ENCODE measurements at places on chromosomes 7 and 10.
A peak's percentile ranks its signal among the peaks of the same experiment; 100 is the strongest.

GRCh38 chr10:44263771-44264170 lies 121.1 kb downstream of the CXCL12 start:
- H3K27ac ChIP-seq, result no peak overlapping the region
- DNase-seq, result no peak
- no peaks in the 10 kb centered on the region for H3K27me3 ChIP-seq
- H3K4me1 ChIP-seq, result peaks cover 3% of the 10 kb centered on the region
- H3K36me3 ChIP-seq, result no peaks in the 10 kb centered on the region

- H3K4me3 ChIP-seq, result no peak overlapping the region
- no peak overlapping the region for H3K27ac ChIP-seq
- no peak for DNase-seq
- no peaks in the 10 kb centered on the region for H3K4me1 ChIP-seq
- no peaks in the 10 kb centered on the region for H3K36me3 ChIP-seq
These were observed 489.5 kb downstream of the SH2D4B start for GRCh38 chr10:81027223-81027622.

- no peak for DNase-seq
- H3K27me3 ChIP-seq, result no peaks in the 10 kb centered on the region
- peaks cover 58% of the 10 kb centered on the region for H3K4me1 ChIP-seq
- H3K27ac ChIP-seq, result peak overlapping the region; percentile 68
- H3K36me3 ChIP-seq, result peaks cover 2% of the 10 kb centered on the region
- no peak overlapping the region for H3K4me3 ChIP-seq
These were observed 108.2 kb downstream of the LHPP start for GRCh38 chr10:124569623-124570470.

- no peak overlapping the region for H3K4me3 ChIP-seq
- no peaks in the 10 kb centered on the region for H3K27me3 ChIP-seq
- DNase-seq, result no peak
- H3K36me3 ChIP-seq, result no peaks in the 10 kb centered on the region
These were observed 56.1 kb downstream of the AUTS2 start for GRCh38 chr7:69654381-69654780.

- H3K27me3 ChIP-seq, result no peaks in the 10 kb centered on the region
- no peaks in the 10 kb centered on the region for H3K36me3 ChIP-seq
- no peak for DNase-seq
- no peak overlapping the region for H3K27ac ChIP-seq
These were observed 86.2 kb downstream of the PLXDC2 start for GRCh38 chr10:19902456-19902855.

DNA sequence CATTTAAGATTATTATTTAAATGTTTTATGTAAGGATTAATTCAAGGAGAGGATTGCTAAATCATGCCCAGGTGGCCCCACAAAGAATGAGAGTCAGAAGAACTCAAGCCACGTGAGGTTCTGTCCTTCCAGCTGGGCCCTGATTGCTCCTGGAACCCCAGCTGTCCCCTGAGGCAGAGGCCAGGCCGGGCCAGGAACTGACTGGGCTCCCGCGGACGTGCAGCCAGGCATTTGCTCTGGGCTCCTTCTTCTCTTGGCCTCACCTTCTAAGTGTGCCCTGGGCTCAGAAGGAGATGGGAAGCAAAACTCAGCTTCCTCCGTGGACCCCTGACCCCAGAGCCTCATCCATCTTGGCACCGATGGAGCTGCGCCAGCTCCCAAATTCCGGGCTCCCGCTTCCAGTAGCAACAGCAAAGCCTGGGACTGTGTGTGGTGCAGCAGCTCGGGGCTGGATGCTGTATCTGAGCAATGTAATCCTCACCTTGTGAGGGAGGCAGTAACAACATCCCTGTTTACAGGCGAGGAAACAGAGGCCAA lies 250.6 kb upstream of the PPP2R2D start:
- H3K4me1 ChIP-seq, result no peaks in the 10 kb centered on the region
- no peak for DNase-seq
- H3K36me3 ChIP-seq, result no peaks in the 10 kb centered on the region
- H3K27me3 ChIP-seq, result peaks cover 13% of the 10 kb centered on the region
- H3K27ac ChIP-seq, result no peak overlapping the region
- no peak overlapping the region for H3K4me3 ChIP-seq

- H3K27me3 ChIP-seq, result no peaks in the 10 kb centered on the region
- H3K4me1 ChIP-seq, result no peaks in the 10 kb centered on the region
- no peak overlapping the region for H3K4me3 ChIP-seq
- no peak overlapping the region for H3K27ac ChIP-seq
- no peak for DNase-seq
- H3K36me3 ChIP-seq, result peaks cover 2% of the 10 kb centered on the region
These were observed 16.2 kb downstream of the ZNF425 start for GRCh38 chr7:149109969-149110368.

DNA sequence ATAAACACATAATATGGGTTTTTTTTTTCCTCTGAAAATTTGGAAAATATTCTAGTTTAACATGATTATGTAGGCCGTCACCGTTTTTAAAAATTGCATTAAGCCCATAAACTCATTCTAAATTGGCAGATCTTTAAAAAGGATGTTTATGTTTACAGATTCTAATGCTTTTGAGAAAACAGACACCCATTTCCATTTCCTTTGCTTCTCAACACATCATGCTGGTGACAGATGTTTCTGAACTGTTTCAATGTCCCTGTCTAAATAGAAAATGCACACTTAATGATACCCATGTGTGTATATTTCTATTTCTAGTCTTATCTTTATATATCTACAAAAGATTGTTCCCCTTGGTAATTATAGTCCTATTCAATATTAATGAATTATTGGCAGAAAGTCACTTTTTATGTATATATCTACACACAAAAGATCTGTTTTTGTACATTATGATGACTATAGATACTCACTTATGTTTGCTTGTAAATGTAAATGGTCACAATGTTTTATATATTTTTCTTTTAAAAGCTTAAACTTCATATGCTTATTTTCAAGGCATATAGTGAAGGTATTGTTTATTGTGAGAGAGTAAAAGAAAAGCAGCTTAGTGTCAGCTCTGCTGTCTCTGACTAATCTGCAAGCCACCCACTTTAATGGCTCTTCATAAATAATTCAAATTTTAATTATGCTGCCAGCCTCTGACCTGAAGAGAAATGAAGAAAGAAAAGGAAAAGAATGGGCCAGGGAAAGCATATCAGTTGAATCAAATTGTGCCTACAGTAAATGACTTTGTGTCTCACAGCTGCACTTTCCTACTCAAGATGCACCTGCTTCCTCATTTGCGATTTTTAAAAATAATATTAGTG lies 179.4 kb downstream of the CACNA2D1 start:
- no peak overlapping the region for H3K27ac ChIP-seq
- no peaks in the 10 kb centered on the region for H3K4me1 ChIP-seq
- no peaks in the 10 kb centered on the region for H3K27me3 ChIP-seq
- H3K36me3 ChIP-seq, result no peaks in the 10 kb centered on the region
- no peak for DNase-seq

GRCh38 chr7:1842321-1843221 lies 172.5 kb downstream of the ELFN1 start:
- H3K4me1 ChIP-seq, result peaks cover 10% of the 10 kb centered on the region
- no peak for DNase-seq
- H3K4me3 ChIP-seq, result no peak overlapping the region
- peaks cover 33% of the 10 kb centered on the region for H3K36me3 ChIP-seq

- no peaks in the 10 kb centered on the region for H3K27me3 ChIP-seq
- peaks cover 22% of the 10 kb centered on the region for H3K36me3 ChIP-seq
- H3K4me1 ChIP-seq, result no peaks in the 10 kb centered on the region
- no peak for DNase-seq
These were observed 48.6 kb downstream of the EXOC4 start for GRCh38 chr7:133301444-133301843.

- peaks cover 4% of the 10 kb centered on the region for H3K36me3 ChIP-seq
- H3K27me3 ChIP-seq, result no peaks in the 10 kb centered on the region
- H3K4me3 ChIP-seq, result no peak overlapping the region
- H3K4me1 ChIP-seq, result peaks cover 74% of the 10 kb centered on the region
- peak overlapping the region; percentile 84 for H3K27ac ChIP-seq
These were observed 93.8 kb downstream of the MAP3K8 start for GRCh38 chr10:30527623-30528428.

DNA sequence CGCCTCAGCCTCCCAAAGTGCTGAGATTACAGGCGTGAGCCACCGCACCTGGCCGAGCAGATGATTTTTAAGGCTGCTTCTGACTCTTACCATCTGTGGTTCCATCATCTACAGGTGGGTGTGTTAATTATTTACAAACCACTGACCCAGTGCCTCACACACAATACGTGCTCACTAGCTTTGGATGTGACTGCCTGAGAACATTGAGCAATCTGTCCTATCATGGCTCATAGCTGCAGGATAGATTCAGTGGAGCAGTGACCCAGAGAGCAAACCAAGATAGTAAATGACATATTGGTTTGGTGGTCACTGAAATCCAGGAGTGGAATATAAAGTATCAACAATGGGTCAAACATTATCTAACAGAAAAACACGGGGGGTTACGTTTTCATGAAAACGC lies 24.1 kb downstream of the GPAM start:
- peaks cover 87% of the 10 kb centered on the region for H3K36me3 ChIP-seq
- no peak for DNase-seq
- no peak overlapping the region for H3K4me3 ChIP-seq
- H3K4me1 ChIP-seq, result no peaks in the 10 kb centered on the region
- H3K27ac ChIP-seq, result no peak overlapping the region

DNA sequence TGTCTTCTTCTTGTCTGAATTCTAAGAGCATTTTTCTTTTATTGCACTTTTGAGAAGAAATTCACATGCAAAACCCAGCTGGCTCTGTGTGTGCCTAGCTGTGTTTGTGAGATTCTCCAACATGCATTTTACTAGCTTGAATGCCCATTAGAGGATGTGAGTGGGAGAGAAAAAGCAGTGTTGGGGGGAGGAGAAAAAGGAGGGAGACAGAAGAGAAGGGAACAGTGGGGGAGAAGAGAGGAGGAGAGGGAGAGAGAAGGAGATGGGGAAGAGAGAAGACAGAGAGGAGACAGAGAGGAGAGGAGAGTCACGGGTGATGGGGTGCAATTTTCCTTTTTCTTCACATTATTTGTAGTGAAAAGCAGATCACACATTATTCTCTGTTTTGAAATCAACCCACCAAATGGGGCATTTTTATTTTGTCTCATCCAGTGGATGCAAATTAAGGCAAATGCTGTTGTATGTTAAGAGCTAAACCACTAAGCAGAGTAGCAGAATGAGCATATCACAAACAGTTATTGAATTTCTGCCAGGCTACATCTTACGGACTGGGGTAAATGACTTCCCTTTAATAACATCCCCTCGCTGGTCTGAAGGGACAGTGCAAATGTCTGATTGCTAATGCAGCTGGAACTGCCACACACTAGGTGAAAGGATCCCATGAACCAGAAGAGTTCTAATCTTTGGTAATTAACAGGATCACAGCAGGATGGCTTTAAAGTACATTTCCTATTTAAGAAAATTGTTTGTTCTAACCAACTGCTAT lies 849 bp downstream of the LRRN3 start:
- H3K27ac ChIP-seq, result no peak overlapping the region
- H3K4me3 ChIP-seq, result no peak overlapping the region
- H3K4me1 ChIP-seq, result no peaks in the 10 kb centered on the region
- no peak for DNase-seq

GRCh38 chr7:147079083-147079482 lies 962.5 kb downstream of the CNTNAP2 start:
- no peaks in the 10 kb centered on the region for H3K36me3 ChIP-seq
- DNase-seq, result no peak

GRCh38 chr10:103265717-103266329 lies 11.1 kb upstream of the INA start:
- no peak overlapping the region for H3K4me3 ChIP-seq
- H3K36me3 ChIP-seq, result no peaks in the 10 kb centered on the region
- no peaks in the 10 kb centered on the region for H3K4me1 ChIP-seq
- no peak for DNase-seq
- H3K27me3 ChIP-seq, result peaks cover 23% of the 10 kb centered on the region

DNA sequence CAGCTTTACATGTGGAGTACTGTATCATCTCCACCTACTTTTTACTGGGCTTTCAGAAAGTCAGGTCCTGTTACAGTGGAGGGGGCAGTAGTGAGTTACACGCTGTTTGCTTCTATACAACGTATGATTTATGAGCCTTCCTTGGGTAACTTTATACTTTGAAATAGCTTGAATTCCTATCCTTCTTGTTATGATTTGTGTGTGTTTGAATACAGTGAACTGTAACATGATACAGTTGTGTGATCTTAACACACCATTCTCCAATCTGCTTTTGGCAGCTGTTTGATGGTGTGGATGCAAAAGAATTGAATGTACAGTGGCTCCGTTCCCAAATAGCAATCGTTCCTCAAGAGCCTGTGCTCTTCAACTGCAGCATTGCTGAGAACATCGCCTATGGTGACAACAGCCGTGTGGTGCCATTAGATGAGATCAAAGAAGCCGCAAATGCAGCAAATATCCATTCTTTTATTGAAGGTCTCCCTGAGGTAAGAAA lies 41.7 kb downstream of the SP8 start:
- no peaks in the 10 kb centered on the region for H3K27me3 ChIP-seq
- no peaks in the 10 kb centered on the region for H3K36me3 ChIP-seq
- H3K4me1 ChIP-seq, result no peaks in the 10 kb centered on the region
- H3K4me3 ChIP-seq, result no peak overlapping the region
- no peak for DNase-seq
- no peak overlapping the region for H3K27ac ChIP-seq

DNA sequence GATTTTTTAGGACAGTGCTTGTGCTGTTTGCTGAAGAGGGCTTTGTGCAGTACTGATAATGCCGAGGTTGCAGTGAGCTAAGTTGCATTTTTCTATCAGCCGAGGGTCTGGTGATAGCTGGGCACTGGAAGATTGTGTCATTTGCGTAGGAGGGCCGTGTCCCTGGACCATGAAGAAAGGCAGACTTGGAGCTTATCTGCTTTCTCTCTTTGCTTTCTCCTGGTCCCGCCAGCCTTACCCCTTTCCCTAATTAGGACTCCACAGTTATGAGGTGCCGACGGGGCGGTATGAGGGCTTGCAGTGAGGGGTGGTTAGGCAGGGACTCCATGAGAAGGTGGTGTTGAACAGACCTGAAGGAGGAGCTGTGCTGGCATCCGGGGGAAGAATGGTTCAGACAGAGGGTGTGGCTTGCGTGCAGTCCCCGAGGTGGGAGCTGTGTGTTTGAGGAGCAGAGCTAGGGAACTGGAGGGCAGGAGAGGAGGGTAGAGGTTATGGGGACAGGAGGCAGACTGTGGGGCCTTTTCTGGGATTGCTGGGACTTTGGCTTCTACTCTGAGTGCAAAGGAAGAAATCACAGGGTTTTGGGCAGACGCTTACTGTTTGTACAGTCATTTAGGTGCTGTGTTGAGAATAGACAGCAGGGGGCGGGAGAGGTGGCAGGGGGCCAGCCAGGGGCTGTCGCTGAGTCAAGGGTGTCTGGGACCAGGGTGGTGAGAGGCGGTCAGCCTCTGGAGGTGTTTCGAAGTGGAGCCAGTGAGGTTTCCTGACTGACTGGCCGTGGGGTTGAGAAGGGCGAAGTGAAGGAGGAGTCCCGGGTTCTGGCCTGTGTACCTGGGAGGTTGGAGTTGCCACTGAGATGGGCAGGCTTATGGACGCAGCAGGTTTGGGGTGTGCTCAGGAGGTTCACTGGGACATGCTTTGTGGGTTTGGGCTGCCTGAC lies 43.4 kb downstream of the PRF1 start:
- no peaks in the 10 kb centered on the region for H3K27me3 ChIP-seq
- H3K4me1 ChIP-seq, result peaks cover 19% of the 10 kb centered on the region
- DNase-seq, result no peak
- no peak overlapping the region for H3K27ac ChIP-seq
- H3K4me3 ChIP-seq, result peak overlapping the region; percentile 68

Measured in activated B cell treated with CpG ODN at 0.5 μM for 24 hours (primary cell).